ENCODE measurements at places on chromosomes 3 and 15. TPM values are rescaled to one million over a fixed set of nuclear protein-coding genes. Genes with fewer than 3 reads are reported as not detected.

- peak; percentile 82 for DNase-seq
Observed at GRCh38 chr3:50189274-50189673, 2.1 kb upstream of the GNAT1 start.

- no peak for DNase-seq
Observed at GRCh38 chr3:166499636-166500035, 662.4 kb upstream of the BCHE start.

DNA sequence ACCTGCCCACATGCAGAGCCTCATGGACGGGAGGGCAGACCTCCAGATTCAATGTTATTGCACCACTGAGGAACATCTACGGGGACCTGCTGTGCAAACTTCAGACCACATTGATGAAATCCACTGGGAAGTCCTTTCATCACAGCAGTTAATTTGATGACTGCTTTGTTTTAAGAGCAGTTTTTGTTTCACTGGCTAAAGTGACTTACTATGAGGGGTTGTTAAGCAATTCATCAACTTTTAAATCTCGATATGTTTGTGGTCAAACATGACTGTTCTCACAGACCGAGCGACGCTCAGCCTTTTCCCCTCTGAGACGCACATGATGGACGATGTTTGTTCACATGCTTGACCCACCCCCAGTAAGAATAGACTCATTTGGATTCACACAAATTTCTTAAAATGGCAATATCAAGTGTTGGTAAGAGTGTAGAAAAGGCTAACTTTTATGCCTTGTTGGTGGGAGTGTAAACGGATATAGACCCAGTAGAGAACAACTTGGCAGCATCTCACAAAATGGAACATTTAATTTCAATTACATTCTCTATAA lies 35.9 kb upstream of the IREB2 start:
- no peak for DNase-seq

DNA sequence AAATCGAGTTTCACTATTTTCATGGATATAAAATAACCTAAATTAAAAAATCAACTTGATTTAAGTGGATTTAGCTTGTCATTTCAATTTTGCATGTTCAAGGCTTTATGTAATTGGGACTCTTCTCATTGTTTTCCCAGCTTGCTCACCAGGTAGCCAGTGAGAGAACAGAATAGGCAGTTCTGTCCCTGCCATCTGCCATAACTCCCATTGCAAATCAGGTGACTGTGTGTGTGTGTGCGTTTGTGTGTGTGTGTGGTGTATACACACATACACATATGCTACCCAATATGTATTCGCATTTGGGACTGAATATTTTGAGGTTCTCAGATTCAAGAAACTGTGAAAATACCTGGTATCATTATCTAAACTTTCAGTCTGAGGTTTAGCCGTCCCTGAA lies 1069.8 kb downstream of the IGSF11 start:
- DNase-seq: no peak

GRCh38 chr3:197464794-197465193 lies 91.0 kb downstream of the BDH1 start:
- no peak for DNase-seq

- no peak for DNase-seq
Observed at GRCh38 chr3:98954242-98954641, 52.7 kb upstream of the DCBLD2 start.

The TXNRD3 gene
- total RNA-seq: 4.5 TPM

GRCh38 chr3:141308588-141309218 lies 59.6 kb upstream of the ZBTB38 start:
- DNase-seq: peak; percentile 84

DNA sequence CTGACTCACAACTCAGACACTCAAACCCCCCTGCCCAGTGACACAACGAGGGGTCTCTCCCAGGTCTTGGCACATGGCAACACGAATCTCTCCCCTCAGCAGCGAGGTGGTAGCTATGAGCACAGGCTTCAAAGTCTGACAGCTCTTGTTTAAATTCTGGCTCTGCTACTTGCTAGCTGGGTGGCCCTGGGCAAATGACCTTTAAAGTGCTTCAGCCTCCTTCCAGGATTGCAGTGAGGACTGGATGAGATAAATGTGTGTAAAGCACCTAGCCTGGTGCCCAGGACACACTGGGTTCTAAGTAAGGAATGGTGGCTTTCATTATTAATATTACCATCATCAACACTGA lies 23.2 kb upstream of the ANPEP start:
- no peak for DNase-seq

- DNase-seq: no peak
Observed at GRCh38 chr15:40292246-40292645, 9.4 kb upstream of the ANKRD63 start.

GRCh38 chr15:28191832-28192231 lies 92.7 kb upstream of the OCA2 start:
- no peak for DNase-seq

The PLAAT1 gene
- not detected for total RNA-seq

GRCh38 chr3:66582721-66583423 lies 82.0 kb upstream of the LRIG1 start:
- no peak for DNase-seq

DNA sequence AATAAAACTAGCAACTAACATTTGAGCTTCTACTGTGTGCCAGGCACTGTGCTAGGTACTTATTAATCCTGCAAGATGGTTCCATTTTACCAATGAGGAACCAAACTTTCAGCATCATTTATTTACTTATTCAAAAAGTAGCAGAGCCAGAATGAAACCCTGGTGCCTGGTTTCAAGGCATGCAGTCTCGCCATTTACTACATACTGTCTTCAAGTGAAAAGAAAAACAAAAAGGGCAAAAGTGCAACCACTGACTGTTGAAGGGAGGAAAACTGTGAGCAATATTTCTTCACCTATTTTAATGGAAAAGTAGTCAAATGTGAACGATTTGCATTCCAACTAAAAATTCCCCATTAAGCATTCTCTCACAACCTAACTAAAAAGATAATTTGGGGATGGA lies 8.7 kb downstream of the DCUN1D1 start:
- DNase-seq: no peak

- no peak for DNase-seq
Observed at GRCh38 chr15:98657721-98658120, 9.4 kb downstream of the IGF1R start.

The LHFPL4 gene
- not detected for total RNA-seq

The MAP3K13 gene
- 9.6 TPM for total RNA-seq
